ENCODE measurements at places on chromosomes 6 and 20. TPM values are rescaled to one million over a fixed set of nuclear protein-coding genes. Genes with fewer than 3 reads are reported as not detected.

The OOEP gene
- 0.24 TPM for total RNA-seq

The SRMS gene
- total RNA-seq: not detected

The CASP8AP2 gene
- 16.0 TPM for total RNA-seq

The CLVS2 gene
- total RNA-seq: not detected

The PAK5 gene
- 0.09 TPM for total RNA-seq

The C6orf132 gene
- total RNA-seq: 0.64 TPM

The JARID2 gene
- total RNA-seq: 9.6 TPM

The PTCRA gene
- total RNA-seq: not detected

- no peak for DNase-seq
Observed at GRCh38 chr6:141153563-141153962, 979.2 kb upstream of the GJE1 start.

- DNase-seq: no peak
Observed at GRCh38 chr20:49813305-49813974, 812 bp downstream of the SLC9A8 start.

- DNase-seq: no peak
Observed at GRCh38 chr6:157867981-157868380, 44.9 kb downstream of the SNX9 start.

DNA sequence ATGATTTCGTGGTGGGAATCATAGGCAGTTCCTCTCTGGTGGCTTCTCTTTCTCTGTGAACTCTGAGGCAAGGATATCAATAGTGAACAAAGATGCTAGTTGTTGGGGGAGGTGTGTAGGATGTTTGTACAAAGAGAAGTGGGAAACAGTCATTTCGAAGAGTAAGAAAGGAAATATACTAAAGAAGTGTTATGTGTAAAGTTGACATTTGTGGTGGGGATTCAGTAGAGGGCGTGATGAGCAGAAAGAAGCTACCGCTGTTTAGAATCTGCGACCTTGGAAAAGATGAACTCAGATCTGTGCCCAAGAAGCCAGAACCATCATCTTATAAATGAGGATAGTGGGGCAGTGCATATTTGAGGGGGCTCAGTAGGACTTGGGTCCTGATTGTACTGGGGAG lies 11.4 kb downstream of the SLC35F1 start:
- no peak for DNase-seq

- no peak for DNase-seq
Observed at GRCh38 chr6:129903082-129903481, 42.0 kb upstream of the TMEM244 start.

DNA sequence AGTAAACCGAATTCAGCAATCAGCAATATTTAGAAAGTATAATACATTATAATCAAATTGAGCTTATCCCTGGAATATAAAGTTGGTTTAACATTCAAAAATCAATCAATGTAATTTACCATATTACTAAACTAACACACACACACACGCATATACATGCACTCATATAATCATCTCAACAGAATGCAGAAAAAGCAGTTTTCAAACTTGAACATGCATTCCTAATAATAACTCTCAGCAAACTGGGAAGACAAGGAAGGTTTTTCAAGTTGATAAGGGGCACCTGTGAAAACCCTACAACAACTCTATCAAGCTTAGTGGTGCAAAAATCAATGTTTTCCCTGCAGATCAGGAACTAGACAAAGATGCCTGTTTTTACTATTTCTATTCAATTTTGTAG lies 4.7 kb downstream of the SIRPB2 start:
- DNase-seq: no peak

DNA sequence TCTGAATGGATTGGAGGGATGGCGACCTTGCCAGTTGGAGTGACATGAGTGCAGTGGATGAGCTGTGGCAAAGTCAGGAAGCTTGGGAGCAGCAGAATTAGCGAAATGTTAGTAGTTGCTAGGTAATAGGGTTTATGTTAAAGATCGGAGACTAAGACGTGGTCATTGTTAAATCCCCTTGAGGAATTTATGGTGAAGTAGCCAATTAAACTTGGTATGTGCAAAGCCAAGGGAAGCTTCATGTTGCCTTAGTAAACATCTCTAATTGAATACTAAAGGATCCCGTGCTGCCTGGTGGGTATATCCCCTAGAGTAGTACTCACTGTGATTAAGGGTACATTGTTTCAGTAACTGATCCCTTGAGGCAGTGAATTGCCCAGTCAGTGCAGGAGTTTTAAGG lies 106.0 kb downstream of the PRIM2 start:
- no peak for DNase-seq

DNA sequence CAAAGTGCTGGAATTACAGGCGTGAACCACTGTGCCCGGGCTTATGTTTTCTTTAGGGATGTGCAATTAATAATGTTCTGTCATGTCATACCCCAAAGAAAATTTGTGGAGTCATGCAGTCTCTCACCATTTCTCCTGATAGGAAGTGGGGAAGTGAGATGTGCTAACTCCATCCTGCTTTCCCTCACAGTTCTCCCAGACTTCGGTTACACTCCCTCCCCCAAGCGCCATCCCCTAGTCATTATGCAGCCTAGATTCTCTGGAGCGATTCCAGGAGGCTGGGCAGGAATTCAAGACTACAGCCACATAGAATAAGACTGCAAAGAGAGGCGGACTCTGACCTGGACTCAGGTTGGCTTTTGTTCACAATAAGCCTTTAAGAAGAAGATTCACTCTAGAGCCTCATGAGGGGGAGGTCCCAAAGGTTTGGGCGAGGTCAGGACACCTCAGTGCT lies 271.4 kb downstream of the ALDH8A1 start:
- DNase-seq: peak; percentile 75

GRCh38 chr6:81683912-81684311 lies 68.6 kb downstream of the TENT5A start:
- DNase-seq: no peak

- DNase-seq: no peak
Observed at GRCh38 chr6:44388887-44389286, 1.4 kb downstream of the CDC5L start.

GRCh38 chr6:151400473-151400872 lies 9.1 kb upstream of the ZBTB2 start:
- DNase-seq: no peak

DNA sequence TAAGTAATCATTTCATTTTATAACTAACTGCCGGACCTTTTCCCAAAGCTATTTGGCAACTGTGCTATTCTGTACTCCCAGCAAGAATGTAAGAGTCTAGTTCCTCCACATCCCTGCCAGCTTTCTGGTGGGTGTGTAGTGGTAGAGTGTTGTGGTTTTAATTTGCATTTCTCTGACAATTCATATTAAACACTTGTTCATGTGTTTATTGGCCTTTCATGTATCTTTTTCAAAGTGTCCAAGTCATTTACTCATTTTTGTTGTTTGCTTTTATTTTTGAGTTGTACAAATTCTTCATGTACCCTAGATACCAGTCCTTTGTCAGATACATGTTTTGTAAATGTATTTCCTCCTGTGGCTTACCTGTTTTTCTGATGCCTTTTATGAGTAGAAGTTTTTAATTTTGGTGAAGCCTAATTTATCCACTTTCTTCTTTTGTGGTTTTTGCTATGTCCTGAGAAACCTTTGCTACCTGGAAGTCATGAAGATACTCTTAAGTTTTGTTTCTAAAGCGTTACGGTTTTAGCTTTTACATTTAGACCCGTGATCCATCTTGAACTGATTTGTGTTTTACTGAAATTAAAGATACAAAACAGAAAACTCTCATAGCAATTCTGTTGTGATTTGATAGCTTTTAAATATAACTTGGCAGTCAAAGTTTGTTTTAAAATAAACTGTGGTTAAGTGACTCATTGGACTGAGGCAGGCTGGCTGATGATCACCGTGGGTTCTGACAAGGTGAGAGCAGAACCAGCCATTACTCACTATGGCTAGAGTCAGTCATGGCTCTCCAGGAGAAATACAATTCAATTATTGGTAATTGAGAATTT lies 8.0 kb downstream of the MYLIP start:
- no peak for DNase-seq

GRCh38 chr6:124028117-124028516 lies 224.5 kb downstream of the NKAIN2 start:
- DNase-seq: no peak

DNA sequence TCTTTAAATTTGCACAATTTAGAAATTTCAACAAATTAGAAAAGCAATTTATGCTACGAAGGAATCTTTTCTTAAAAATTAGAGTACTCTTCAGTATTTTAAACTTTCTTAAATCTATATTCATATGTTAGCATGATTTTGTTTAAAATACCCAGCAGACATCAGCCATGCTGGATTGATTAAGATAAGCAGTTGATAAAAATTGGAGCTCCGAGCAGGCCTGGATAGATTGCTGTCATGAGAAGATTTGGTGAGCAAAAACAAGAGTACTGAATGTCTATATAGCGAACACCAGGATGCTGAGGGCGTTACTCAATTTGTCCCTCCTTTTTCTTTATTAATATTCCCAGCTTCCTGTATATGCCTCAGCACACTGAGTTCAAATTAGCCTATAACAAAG lies 108.4 kb upstream of the SLC35B3 start:
- no peak for DNase-seq

GRCh38 chr6:1525364-1526038 lies 84.2 kb upstream of the FOXC1 start:
- no peak for DNase-seq

DNA sequence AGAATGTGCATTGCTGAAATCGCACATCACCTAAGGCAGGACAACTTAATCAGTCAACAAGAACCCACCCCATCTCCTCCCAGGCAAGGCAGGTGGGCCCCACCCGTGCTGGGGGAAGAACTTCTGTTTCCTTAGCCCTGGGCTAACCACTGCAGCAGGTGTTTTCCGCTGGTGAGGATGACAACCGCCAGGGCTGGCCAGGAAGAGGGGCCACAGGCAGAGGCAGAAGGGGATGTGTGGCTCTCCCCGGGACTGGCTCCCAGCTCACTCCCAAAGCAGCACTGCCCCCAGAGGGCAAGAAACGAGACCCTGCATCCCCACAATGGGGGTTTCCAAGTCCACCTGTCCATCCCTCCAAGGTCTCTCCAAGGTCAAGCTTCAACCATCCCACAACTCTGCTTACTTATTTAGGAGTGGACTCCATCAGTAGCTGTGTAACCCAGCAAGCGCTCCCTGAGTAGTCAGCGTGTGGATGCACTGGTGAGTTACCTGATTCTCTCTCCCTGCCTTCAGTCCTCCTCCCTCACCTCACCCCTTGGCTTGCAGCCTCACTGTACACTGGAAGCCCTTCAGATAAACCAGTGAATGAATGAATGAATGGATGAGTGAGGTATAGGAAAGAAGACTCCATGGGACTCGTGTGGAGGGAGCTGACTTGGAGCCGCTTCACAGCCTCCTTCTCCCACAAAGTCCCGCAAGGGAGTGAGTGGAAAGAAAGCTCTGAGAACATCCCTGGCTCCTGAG lies 168.2 kb upstream of the CST7 start:
- no peak for DNase-seq

GRCh38 chr20:11687546-11688292 lies 230.0 kb upstream of the BTBD3 start:
- no peak for DNase-seq
